Stimulated activated naive CD4-positive, alpha-beta T cell treated with Interleukin-2 at 50 U/mL for 16 hours (primary cell): ENCODE measurements at places on chromosomes 13 and 19.

DNA sequence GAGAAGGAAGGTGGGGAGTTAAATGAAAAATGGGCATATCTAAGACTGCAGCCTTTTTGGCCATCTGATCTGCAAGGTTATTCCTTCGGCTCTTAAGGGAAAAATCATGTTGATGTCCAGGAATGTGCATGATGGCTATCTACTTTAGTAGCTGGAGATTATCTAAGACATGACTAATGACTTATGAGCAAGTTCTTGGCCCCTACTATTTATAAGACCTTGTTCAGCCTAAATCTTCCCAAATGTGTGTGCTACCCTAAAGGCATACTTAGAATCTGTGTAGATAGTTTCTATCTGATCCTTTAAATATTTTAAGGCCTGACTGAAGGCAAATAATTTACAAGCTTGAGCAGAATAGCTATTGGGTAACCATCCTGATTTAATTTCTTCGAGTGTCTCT, 41.8 kb upstream of the CD177 start:
- no peak for DNase-seq

GRCh38 chr13:95982144-95982543, 71.1 kb downstream of the UGGT2 start:
- no peak for DNase-seq

- DNase-seq = no peak
Observed at GRCh38 chr13:50699874-50700663, 143.4 kb downstream of the DLEU7 start.

GRCh38 chr13:79034341-79034740, 371.7 kb downstream of the RBM26 start:
- DNase-seq = no peak

DNA sequence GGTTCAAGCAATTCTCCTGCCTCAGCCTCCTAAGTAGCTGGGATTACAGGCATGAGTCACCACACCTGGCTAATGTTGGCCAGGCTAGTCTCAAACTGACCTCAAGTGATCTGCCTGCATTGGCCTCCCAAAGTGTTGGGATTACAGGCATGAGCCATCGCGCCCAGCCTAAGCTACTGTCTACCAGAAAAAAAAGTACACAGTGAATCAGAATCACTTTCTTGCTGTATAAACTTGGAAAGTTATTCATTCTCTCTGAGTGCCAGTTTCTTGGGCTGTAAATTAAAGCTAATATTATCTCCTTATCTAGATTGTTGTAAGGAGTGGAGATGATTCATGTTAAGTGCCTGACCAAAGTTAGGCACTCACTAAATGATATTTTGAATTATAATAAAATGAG, 242.8 kb downstream of the ENOX1 start:
- DNase-seq = no peak

DNA sequence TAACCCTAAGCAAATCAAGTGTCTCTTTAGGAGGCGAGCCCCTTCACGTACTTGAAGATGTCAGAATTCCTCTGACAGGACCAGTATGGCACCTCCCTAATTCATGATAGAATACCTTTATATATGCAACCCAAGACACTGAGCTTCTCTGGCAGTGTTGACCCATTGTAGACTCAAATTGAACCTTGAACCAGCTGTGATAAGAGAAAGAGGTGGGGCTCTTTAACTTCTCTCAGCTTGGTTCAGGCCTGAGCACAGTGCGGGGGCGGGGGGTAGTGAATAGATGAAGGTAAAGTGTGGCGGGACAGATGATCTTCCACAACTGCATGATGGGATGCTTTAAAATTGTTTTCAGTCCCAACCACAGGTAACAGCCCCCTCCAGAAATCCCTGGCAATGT, 12.1 kb downstream of the MBNL2 start:
- no peak for DNase-seq

DNA sequence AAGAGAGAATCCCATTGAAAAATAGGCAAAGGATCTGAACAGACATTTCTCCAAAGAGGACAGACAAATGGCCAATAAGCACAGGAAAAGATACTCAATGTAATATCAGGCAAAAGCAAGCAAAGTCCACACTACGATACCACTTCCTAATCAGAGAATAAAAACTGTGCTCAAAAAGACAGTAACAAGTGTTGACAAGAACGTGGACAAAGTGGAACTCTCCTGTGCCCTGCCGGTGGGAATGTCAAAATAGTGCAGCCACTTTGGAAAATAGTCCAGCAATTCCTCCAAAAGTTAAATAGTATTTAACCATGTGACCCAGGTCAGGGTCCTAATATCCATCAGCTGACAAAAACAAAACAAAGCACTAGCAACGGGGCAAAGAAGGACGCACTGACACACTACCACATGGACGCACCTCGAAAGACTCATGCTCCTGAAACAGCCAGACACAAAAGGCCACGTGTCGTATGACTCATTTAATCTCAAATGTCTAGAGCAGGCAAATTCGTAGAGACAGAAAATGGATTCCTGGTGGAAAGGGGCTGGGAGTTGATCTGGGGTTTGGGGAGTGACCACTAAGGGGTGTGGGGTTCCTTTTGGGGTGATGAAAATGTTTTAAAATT, 5.2 kb downstream of the MIER2 start:
- DNase-seq = no peak

- no peak for DNase-seq
Observed at GRCh38 chr19:35355791-35356460, 2.3 kb upstream of the FFAR3 start.

DNA sequence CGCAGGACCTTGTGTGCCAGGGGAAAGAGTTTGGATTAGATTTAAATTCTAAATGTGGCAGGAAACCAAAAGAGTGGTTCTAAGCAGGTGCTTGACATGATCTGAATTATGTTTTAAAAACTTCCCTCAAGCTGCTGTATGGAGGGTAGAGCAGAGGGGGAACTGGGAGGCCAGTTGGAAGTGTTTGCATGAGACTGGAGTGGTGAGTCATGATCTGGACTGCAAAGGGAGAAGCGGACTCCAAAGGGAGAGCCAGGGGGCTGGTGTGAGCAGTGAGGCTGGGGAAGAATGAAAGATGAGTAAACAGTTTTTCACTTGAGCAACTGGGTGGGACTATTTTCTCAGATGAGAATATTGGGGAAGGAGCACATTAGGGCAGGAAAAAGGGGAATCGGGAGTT, 206.1 kb downstream of the DNAJC15 start:
- DNase-seq = no peak

DNA sequence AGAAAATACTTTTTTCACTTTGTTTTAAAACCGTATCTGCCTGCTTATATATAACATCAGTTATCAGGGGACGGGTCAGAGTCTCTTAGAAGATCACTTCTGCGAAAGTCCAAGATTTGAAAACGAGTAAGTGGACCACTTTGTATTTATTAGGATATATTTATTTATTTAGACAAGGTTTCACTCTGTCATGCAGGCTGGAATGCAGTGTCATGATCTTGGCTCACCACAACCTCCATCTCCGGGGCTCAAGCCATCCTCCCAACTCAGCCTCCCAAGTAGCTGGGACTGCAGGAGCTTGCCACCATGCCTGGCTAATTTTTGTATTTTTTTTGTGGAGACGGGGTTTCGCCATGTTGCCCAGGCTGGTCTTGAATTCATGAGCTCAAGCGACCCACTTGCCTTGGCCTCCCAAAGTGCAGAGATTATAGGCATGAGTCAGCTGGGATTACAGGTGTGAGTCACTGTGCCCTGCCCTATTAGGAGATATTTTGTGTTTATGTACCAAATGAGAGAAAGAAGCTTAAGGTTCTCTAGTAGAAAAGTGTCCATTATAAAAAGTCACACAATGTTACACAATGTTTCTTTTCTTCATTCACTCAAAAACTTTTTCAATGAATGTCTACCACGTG, 39.5 kb downstream of the RASL11A start:
- no peak for DNase-seq

GRCh38 chr13:27641711-27642502, 20.2 kb downstream of the POLR1D start:
- no peak for DNase-seq

GRCh38 chr19:2089001-2089711, 7.0 kb downstream of the MOB3A start:
- no peak for DNase-seq

DNA sequence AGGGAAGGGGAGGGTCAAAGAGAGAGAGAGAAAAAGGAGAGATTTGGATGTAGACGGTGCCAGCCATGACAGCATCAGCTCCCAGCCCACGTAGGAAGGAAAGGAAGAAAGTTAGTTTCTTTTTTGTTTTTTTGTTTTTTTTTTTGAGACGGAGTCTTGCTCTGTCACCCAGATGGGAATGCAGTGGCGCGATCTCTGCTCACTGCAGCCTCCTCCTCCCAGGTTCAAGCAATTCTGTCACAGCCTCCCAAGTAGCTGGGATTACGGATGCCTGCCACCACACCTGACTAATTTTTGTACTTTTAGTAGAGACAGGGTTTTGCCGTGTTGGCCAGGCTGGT, 27.6 kb downstream of the ELL start:
- DNase-seq = no peak

DNA sequence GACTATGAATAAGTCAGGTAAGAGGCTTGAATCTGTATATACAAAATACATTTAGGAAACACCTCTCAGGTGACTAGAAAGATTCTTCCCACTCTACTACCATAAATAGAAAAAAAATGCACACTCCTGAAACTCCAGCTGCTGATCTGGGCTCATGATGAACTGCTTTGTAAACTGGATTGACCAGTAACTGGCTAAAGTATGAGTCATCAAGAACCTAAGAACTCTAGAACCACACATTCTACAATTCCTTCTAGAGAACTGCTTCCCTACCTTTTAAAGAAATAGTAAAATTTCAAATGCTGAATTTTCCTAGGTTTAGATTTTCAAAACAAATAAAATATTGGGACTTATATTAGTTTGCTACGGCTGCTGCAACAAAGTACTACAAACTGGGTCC, 55.2 kb downstream of the ELF1 start:
- DNase-seq = no peak

GRCh38 chr19:1685046-1685445, 32.6 kb upstream of the TCF3 start:
- DNase-seq = no peak

- DNase-seq = no peak
Observed at GRCh38 chr13:60143775-60144174, 20.0 kb downstream of the DIAPH3 start.

GRCh38 chr19:11137542-11138384, 17.8 kb downstream of the SPC24 start:
- DNase-seq = peak; percentile 20

GRCh38 chr13:77810878-77811277, 107.8 kb downstream of the EDNRB start:
- no peak for DNase-seq

GRCh38 chr13:75181906-75182305, 300.1 kb downstream of the TBC1D4 start:
- no peak for DNase-seq

DNA sequence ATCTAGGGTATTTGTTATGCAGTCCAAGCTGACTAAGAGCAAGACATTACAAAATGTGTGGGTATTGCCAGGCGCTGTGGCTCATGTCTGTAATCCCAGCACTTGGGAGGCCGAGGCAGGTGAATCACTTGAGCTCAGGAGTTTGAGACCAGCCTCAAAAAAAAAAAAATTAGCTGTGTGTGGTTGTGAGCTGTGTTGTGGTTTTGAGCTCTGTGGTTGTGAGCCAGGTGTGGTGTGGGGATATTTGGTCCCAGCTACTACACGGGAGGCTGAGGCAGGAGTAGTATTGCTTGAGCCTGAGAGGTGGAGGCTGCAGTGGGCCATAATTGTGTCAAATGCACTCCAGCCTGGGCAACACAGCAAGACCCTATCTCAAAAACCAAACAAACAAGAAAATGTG, 5.6 kb upstream of the KEAP1 start:
- DNase-seq = peak; percentile 18

GRCh38 chr19:13436352-13436751, 69.9 kb downstream of the CACNA1A start:
- DNase-seq = no peak

- DNase-seq = no peak
Observed at GRCh38 chr13:37407156-37407555, 191.4 kb downstream of the POSTN start.

DNA sequence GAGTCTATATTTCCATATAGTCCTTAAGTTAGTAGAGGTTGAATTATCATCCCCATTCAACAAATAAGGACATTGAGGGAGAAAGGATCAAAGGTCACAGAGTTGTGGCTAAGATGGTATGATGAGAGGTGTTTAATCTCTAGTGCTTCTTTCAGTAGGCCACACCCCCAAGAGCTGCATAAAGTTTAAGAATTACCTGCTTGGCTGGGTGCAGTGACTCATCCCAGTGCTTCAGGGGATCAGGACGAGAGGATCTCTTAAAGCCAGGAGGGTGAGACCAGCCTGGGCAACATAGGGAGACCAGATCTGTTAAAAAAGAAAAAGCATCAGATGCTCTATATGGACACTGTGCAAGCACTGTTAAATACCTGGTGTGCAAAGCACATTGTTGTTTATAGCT, 560.0 kb upstream of the KLHL1 start:
- no peak for DNase-seq

DNA sequence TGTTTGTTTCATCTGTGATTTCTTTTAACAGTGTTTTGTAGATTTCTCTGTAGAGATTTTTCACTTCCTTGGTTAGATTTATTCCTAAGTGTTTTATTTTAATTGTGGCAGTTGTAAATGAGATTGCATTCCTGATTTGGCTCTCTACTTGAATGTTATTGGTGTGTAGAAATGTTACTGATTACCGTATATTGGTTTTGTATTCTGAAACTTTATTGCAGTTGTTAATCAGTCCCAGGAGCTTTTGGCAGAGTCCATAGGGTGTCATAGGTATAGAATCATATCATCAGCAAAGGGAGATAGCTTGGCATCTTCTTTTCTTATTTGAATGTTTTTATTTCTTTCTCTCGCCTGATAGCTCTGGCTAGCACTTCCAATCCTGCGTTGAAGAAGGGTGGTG, 1386.7 kb downstream of the SLITRK5 start:
- no peak for DNase-seq

- no peak for DNase-seq
Observed at GRCh38 chr19:47487551-47488515, 3.8 kb upstream of the KPTN start.

GRCh38 chr13:109784590-109785140, 1.7 kb downstream of the IRS2 start:
- peak; percentile 51 for DNase-seq

DNA sequence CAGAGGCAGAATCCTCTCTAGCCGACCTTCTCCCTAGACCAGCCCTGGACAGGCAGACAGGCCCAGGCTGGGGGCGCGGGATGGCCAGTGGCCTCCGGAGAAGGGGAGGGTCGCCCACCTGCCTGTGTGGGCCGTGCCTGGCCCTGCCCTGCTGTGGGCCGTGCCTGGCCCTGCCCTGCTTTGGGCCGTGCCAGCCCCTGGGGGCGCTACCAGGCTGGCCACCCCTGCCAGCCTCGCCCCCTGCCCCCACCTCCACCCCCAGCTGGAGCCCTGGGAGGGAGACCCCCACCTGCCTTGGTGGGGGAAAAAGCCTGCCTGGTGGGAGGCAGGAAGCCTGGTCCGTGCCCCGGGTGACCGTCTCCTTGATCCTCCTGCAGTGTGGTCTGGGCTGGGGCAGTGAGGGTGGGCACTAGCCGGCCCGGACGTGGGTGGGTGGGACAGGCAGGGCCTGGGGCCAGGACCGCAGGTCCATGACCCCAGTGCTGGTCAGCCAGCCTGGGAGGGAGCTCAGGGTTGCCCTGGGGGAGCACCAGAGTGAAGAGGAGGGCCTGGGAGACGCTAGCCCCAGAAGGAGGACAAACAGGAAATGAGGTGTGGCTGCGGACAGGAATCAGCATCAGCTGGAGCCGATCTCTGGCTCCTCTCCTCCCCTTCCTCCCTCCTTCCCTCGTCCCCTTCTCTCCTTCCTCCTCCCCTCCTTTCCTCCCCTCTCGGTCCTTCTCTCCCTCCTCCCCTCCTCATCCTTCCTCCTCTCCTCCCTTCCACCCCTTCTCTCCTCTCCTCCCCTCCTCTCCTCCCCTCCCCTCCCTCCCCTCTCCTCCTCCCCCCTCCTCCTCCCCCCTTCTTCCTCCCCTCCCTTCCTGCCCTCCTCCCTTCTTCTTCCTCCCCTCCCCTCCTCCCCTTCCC, 5.1 kb upstream of the MKNK2 start:
- no peak for DNase-seq
